ENCODE measurements at places on chromosomes 2 and 18.

DNA sequence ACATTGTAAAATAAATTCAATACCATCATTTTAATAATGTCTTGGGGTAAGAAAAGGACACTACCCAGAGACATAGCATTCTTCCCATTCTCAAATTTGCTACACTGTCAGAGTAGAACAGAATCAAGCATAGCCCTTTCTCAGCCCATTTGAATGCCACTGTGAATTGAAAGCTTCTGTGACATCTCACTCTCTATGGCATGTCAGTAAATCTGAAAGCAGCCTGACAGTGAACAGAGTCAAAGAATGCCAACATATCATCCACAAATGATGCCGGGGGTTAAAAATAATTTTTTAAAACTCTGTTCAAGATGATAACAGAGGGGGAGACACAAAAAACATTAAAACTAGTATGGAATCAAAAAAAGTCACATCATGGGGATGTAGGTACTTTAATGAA is 17.6 kb downstream of the SUCLG1 start:
- DNase-seq, result no peak

DNA sequence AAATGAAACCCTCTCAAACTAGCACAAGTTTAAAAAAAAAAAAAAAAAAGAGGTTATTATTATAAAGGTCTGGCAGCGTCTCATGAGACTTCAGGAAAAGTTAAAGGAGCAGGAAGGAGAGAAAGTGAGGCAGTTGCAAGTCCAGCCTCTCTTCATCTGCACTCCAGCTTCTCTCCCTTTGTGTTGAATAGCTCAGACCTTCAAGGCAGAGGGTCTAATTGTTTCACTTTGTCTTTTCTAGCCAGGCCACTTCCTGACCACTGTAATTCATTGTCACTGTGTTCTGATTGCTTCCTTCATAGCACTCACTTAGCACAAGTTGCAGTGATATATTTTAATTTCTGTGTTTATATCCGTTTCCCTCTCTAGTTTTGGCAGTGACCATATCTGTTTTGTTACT is 99.9 kb downstream of the SPATS2L start:
- no peak for DNase-seq

DNA sequence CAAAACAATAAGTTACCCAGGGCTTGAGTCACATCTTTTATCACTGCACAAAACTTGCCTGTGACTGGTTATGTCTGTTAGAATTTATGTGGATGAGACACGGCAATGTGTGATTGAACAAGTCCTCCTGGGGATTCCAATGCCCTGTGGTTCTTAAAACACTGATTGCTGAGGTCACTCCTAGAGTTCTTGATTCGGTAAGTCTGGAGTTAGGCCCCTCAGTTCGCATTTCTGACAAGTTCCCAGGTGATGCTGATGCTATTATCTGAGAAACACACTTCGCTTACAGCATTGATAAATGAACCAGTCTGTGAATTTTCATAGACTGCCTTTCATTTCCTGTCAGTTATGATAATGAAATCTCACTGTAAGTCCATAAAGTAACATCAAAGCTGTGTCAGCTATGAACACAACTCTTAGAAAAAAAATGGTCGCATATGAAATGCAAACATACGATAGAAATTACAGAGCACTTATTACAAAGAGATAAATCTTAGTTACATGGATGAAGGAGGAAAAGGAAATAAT is 214.0 kb downstream of the DLGAP1 start:
- DNase-seq, result no peak

- no peak for DNase-seq
These were observed 160.7 kb upstream of the SALL3 start for GRCh38 chr18:78818961-78819360.

DNA sequence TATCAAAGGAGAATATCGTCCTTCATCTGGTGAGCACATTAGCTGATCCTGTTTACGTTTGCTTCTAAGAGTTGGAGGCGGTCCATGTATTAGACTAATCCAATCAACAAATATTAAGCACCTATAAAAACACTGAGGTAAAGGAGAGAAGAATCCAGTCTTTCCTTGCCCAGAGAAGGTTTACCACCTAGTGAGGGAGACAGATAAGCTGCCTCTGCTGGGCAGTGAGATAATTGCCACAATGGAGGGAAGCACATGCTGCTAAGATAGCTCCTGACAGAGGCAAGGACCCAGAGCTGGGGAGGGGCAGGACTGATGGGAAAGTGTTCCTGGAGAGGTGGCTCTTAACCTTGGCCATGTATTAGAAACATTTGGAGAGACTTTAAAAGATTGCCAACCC is 36.7 kb upstream of the ST8SIA5 start:
- no peak for DNase-seq

All from ecto neural progenitor cell (in vitro differentiated cells).